Thyroid gland (tissue), 4 donors: ENCODE measurements at places on chromosomes 13 and 19.

- DNase-seq = no peak
Measured at GRCh38 chr19:10105509-10106099, 558 bp upstream of the PPAN start.

DNA sequence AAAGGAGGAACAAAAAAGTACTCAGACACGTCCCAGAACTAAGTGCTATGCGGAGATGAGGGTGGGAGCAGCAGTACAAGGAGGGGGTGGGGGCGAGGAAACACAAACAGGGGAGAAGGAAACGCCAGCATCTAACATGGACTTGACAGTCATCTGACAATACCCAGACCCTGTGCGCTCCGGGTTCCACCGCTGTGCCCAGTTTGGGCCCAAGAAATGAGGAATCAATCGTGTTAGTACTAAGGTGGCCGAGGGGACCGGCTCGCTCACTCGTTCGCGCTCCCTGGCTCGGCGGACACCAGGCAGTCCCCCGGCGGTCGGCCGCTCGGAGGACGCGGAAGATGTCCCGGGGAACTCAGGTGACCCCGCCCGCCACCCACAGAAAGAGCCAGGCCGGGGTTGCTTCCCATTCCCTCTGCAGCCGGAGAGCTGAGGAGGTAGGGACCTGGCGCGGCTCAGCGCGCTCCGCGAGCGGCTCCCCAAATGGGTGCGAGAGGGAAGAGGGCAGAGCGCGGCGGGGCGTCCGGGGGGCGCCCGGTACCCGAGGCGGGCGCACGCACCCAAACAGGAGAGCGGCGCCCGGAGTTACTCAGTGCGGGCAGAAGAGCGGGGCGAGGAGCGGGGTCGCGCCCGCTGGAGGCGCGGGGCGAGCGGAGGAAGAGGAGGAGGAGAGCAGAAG lies 616 bp downstream of the TSHZ3 start:
- peak; percentile 56 for DNase-seq

GRCh38 chr13:27600711-27601110 lies 19.6 kb downstream of the LNX2 start:
- no peak for DNase-seq

DNA sequence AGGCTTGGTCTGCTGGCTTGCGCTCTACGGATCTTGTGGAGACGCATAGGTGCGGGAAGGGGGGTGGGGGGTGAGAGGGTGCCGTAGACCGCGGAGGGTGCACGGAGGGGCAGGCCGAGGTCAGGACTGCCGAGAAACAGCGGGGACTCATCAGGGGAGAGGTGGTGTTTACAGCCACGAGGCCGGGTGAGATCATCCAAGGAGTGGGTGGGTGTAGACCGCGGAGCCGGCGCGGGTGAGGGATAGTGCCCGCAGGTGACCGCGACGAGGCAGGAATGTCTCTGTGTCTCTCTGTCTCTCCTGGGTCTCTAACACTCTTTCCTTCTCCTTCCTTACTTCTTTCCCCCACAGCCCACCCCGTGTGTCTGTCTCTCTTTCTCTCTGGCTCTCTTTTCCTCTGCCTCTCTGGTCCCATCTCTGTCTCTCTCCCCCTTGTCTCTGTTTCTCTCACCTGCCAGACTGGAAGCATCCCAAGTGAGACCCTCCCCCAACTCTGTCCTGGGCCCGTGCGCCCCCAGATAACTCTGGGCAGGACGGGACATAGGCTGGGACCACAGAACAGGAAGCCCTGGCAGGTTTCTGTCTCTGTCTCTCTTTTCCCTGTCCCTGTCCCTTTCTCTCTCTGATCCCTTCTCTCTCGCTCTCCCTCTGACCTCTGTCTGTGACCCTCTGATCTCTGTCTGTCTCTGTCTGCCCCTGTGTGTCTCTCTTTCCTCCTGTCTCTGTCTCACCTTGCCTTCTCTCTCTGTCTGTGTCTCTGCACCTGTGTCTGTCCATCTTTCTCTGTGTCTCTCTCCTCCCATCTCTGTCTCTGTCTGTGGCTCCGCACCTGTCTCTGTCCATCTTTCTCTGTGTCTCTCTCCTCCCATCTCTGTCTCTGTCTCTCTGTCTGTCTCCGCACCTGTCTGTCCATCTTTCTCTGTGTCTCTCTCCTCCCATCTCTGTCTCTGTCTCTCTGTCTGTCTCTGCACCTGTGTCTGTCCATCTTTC lies 1.8 kb upstream of the KLK4 start:
- no peak for DNase-seq

DNA sequence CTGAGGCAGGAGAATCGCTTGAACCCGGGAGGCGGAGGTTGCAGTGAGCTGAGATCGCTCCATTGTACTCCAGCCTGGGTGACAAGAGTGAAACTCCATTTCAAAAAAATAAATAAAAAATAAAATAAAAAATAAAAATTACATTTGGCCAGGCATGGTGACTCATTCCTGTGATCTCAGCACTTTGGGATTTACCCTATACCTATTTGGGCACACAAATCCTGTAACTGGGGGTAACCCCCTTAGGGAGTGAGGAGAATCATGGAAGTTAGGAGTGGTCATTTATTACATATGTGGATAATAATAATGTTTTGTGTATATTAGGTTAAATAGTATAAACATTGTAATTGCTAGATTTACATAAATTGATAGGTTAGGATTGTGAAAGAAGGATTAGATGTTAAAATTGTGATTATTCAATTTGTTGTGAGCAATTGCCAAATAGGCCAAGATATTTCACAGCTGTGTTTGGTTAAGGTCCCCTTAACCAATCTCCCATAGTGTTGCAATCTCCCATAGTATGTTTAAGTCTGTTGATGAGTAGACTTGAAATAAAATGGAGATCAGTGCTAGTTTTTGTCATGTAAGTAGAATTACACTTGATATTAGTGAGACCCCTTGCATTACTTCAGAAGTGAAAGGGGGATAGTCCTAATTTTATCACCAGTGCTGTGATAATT lies 30.7 kb downstream of the ZNF844 start:
- DNase-seq = no peak

- DNase-seq = no peak
Measured at GRCh38 chr13:60716313-60716712, 319.3 kb downstream of the TDRD3 start.

GRCh38 chr13:90281709-90282108 lies 1065.8 kb upstream of the MIR17HG start:
- DNase-seq = no peak

DNA sequence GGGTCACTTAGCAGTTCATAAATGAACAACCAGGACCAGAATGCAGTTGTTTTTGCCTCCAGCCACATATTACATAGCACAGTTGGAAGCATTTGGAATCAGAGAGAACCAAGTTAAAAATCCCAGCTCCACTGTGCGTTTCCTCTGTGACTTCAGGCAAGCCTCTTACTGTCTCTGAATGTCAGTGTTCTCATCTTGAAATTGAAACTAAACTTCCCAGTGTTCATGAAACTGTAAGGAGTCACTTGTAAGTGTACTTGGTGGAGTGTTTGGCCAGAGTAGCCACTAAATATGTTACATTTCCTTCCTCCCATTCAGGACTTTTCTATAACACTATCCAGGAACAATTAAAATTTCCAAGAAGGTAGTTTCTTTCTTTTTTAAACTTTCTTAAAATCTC lies 276.8 kb downstream of the KCNRG start:
- no peak for DNase-seq
